Activated naive CD4-positive, alpha-beta T cell treated with Interleukin-2 at 50 U/mL for 16 hours (primary cell): ENCODE measurements at places on chromosomes 11 and 22.
A peak's percentile ranks its signal among the peaks of the same experiment; 100 is the strongest.

DNA sequence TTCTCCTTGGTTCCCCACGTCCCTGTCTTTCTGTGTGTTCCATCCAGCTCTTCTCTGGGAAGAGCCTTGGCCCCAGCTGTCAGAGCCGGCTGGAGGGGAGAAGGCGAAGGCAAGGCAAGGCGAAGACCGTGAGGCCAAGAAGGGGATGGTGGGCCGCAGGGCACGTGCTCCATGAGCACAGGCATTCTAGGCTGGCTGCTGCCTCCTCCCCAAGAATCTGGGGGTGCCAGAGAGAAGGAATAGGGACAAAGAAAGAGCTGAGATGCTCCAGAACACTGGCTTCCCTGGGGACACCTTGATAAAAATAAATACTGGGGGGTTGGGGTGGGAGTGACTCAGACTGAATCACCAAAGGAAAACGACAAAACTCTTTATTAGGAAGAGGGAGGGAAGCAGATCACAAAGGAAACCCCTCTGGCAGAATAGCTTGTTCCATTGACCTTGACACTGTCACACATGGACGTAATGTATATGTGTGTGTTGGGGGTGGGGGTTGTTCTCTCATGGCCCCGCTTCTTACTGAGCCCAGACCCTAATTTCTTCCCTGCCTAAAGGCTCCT, 52.5 kb downstream of the NECTIN1 start:
- no peak for DNase-seq

- no peak for DNase-seq
These were observed 21.5 kb downstream of the KCTD21 start for GRCh38 chr11:78166855-78167469.

DNA sequence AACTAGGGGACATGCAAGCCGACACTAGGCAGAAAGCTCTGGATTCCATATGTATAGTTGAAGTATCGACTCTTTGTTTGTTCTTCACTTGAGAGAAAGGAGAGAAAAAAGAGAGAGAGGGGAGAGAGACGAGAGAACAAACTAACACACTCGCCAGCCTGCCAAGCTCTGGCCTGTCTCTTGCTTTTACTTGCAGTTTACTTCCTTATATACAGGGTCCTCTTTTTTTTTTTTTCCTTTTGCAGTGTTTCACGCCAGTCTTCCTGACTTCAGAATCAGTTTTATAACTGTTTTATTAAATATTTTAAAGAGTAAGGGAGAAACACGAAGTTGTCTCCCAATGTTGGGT, 19.9 kb downstream of the TEAD1 start:
- no peak for DNase-seq

GRCh38 chr11:106400949-106401570, 323.6 kb downstream of the AASDHPPT start:
- no peak for DNase-seq

GRCh38 chr11:14101388-14101787, 138.9 kb downstream of the SPON1 start:
- no peak for DNase-seq

DNA sequence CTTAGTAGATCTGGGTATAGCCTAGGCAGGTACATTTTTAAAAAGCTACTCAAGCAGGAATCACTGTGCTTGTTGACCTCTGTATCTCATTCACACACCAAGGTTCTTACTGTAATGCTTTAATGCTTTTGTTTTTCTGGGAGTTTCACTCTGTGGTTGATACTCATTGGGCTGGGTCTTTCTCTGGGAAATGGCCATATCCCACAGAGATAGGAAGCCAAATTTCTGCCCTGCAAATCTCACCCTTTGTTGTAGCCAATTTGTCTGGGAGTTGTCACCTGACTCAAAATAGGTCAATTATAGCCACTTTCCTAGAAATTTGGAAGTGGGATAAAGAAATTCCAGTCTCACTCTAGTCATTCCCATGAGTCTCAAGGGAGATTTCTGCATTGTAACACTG, 195.8 kb upstream of the BDNF start:
- no peak for DNase-seq

DNA sequence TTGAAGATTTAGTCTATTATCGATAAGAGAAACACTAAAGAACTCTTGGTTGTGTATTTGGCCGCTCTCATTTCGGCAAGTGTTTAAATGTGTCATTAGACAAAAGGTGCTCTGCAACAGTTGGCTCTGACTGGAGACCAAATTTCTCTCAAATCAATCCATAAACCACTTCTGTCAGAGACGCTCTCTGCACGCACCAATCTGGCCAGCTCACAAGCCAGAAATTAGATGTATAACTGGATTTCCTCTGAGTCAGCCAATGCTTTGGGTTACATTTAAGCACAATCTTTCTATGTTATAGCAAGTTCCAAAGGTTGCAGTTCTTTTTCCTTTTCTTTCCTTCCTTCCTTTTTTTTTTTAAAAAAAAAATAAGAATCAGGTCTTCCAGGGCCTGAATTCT, 17.6 kb upstream of the PARVA start:
- DNase-seq, result no peak

DNA sequence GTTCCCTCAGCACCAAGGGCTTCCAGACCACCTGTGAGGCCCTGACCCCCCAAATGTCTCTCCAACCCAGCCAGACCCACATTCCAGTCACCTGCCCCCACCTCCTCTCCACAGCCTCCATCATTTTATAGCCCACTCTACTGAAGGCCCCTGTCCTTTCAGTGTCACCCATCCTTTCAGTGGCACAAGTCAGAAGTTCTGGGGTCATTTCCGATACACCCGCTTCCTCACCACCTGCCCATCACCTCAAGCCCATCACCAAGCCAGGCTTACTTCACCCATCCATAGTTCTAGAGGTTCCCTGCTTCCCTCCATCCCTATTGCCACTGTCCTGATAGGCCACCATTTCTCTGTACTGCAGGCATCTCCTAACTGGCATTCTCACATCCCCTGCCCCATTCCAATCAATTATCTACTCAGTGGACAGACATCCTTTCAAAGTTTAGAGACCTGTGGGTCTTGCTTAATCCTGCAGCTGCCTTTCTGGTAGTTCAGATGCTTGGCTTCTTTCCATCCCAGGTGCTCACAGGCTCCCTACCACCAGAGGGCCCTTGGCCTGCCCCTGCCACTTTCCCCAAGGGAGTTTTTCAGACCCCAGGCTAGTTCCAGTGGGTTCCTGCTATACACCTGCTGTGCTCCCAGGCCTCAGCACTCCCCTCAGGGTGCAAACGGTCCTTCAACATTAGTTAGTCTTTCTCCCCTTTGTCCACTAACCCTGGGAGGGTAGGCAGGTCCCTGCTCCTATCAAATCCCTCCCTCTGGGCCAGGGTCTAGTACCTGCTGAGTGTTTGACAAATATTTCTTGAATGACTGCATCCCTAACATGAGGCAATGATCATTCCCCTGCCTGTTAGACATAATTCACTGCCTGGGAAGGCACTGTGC, 7.6 kb downstream of the KCNQ1OT1 start:
- DNase-seq, result no peak

GRCh38 chr11:61392981-61393595, 701 bp downstream of the TMEM216 start:
- DNase-seq, result no peak

GRCh38 chr11:121643479-121644186, 190.9 kb upstream of the SORL1-AS1 start:
- DNase-seq, result no peak

DNA sequence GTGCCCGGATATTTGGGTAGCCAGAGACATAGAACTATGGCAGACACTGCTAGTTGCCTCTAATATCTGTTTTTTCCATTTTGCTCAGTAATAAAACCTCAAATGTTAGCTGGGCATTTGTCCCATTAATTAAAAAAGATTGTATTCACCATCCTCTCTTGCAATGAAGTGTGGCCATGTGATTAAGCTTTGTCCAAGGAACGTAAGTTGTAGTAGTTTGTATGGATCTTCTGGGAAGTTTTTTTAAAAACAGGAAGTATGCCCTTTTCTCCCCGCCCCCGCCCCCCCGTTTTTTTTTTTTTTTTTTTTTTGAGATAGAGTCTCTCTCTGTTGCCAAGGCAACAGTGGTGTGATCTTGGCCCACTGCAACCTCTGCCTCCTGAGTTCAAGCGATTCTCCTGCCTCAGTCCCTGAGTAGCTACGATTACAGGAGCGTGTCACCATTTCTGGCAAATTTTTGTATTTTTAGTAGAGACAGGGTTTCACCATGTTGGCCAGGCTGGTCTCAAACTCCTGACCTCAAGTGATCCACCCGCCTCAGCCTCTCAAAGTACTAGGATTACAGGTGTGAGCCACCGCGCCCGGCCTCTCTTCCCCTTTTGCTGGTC, 1.7 kb upstream of the TMEM135 start:
- DNase-seq, result no peak

DNA sequence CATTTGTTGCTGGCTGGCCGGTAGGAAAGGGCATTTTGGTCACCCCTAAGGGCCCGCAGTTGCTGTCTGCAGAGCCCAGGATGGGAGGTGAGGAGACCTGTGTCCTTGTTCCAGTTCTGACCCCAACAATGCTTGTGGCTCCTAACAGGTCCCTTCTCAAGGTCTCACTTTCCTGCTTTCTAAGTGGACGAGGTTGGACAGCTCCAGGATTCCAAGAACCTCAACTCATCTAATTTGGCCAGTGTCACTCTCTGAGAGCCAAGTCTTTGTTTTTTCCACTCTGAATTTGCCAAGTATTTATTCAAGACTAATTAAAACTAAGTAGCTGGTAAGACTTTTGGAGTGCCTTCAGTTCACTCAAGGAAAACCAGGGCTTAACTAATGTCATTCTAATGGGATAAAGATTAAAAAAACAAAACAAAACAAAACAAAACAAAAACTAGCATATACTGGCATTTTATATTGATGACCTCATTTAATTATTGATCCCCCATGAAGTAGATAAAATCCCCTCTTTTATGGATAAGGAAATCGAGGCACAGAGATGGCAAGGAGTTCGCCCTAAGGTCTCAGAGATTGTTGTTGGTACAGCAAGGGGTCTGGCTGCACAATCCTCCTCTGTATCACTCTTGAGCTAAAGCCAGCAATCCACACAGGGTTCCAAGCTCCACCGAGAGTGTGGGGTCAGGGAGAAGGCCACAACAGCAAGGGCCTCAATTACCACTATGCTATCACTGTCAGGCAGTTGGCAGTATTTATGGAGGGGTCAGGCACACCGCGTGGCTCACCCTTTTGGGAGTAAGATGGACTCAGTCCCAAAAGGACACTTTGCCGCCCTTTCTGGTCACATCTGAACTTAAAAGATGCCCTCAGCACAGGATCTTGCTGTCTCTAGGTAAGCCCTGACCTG, 8.1 kb downstream of the SGSM1 start:
- no peak for DNase-seq

- peak; percentile 44 for DNase-seq
These were observed 644 bp downstream of the SPTY2D1 start for GRCh38 chr11:18633256-18634139.

DNA sequence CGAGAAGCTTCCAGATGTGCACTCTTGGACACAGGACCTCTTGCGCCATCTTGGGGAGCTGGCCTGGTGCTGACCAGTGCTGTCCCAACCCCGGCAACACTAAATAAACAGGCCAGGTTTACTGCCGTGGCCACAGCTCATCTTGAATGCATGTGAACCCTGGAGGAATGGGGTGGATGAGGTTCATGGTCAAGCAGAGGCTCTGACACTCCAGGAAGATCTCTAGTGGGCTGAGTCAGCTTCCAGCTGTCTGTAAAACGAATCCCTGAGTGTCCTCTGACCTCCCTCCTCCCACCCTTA, 51.8 kb downstream of the ALX4 start:
- no peak for DNase-seq

DNA sequence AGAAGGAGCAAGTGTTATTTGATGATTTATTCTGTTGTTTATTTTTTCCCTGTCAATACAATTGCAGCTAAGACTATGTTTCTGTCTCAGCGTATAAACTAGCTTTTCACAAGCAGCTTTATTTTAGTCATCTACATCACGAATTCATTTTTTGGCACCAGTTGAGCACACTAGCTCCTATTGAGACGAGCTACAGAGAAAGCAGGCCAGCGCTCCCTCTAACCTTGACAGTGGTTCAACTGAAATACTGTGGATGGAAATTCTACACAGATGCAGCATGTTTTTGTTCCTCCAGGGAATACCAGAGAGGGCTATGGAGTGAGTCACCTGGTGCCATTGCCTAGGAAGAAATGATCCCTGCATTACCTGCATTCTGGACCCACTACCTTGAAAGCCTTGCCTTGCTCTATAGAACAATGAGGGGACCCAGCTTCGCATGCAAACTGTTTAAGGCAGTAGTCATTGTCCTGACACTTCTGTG, 108.2 kb upstream of the ARHGAP42 start:
- DNase-seq, result no peak

- no peak for DNase-seq
These were observed 16.4 kb downstream of the IFITM10 start for GRCh38 chr11:1733716-1734640.

GRCh38 chr11:37142591-37142990, 544.6 kb upstream of the RAG2 start:
- no peak for DNase-seq

DNA sequence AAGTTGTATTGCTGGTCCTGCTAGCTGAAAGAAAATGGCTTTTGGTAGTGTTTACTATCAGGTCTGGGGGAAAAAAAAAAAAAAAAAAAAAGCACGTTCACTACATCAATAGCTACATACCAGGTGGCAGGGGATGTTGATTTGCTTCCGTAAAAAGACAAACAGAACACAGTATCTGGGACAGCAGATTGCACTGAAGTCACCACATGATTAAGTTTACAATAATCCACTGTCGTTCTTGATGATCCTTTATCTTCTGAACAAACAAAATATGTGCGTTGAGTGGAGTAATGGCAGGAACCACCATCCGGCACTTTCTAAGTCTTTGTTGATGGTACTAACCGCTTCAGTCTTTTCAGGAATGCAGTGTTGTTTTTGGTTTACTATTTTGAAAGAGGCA, 48.7 kb downstream of the DDX6 start:
- no peak for DNase-seq

DNA sequence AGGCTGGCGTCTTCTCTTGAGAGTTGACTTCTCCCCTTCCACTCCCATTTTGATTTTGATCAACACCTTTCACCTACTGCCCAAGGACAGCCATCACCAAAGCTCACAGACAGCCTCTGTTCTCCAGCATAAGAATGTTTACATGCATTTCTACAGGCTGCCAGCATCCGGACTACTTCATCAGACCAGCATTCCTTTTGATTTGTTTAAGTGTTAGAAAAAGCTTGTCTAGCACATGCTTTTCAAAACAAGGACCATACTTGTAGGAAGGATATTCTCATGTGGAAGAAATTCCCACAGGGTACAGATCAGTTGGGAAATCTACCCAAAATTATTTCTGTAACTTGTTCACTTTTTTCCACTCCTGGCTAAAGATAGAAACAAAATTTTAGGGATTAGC, 6.2 kb upstream of the KCNA4 start:
- no peak for DNase-seq

GRCh38 chr11:116661056-116661455, 111.7 kb downstream of the BUD13 start:
- no peak for DNase-seq
